ENCODE measurements at places on chromosomes 16 and 17. TPM values are rescaled to one million over a fixed set of nuclear protein-coding genes. Genes with fewer than 3 reads are reported as not detected.

The STAC2 gene
- polyA plus RNA-seq: 6.9 TPM

The STH gene
- polyA plus RNA-seq: not detected

The NDRG4 gene
- 164 TPM for polyA plus RNA-seq

The CDT1 gene
- 0.27 TPM for polyA plus RNA-seq

The PDIA2 gene
- 0.91 TPM for polyA plus RNA-seq

The ITGA2B gene
- polyA plus RNA-seq: 3.4 TPM

The SNF8 gene
- polyA plus RNA-seq: 124 TPM
